ENCODE measurements at places on chromosomes 7 and 10. TPM values are rescaled to one million over a fixed set of nuclear protein-coding genes. Genes with fewer than 3 reads are reported as not detected.

GRCh38 chr10:5404208-5405041 is at the start of gene TUBAL3:
Gene TUBAL3, minus strand, starts transcription at chr10:5404828. Its CDS starts 36 bp downstream, at chr10:5404792.
- no peaks in the 10 kb centered on the region for H3K4me1 ChIP-seq
- no peak within 1 kb of the TSS for H3K27ac ChIP-seq
- H3K27me3 ChIP-seq: no peaks in the 10 kb centered on the region
- no peaks in the 10 kb centered on the region for H3K36me3 ChIP-seq
- H3K4me3 ChIP-seq: no peak within 1 kb of the TSS

DNA sequence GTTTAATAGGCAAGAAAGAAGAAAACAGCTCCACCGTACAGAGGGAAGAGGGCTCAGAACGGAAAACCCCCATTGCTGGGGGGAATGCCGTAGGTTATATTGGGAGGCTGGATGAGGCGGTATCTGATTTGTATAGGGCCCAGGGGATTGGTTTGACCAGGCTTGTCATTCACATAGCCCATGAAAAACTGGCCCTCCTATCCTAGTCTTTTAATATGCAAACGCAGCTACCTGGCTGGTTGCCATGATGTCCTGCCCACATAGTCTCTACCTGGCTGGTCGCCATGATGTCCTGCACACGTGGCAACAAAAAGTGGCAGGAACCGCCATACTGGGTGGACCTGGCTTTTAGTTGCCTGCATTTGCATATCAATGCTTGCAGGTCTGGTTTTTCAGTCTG is 84.7 kb downstream of the AUTS2 start:
- no peak overlapping the region for H3K4me3 ChIP-seq
- H3K4me1 ChIP-seq: peaks cover 20% of the 10 kb centered on the region
- DNase-seq: no peak
- no peaks in the 10 kb centered on the region for H3K27me3 ChIP-seq
- H3K27ac ChIP-seq: no peak overlapping the region
- H3K36me3 ChIP-seq: no peaks in the 10 kb centered on the region

DNA sequence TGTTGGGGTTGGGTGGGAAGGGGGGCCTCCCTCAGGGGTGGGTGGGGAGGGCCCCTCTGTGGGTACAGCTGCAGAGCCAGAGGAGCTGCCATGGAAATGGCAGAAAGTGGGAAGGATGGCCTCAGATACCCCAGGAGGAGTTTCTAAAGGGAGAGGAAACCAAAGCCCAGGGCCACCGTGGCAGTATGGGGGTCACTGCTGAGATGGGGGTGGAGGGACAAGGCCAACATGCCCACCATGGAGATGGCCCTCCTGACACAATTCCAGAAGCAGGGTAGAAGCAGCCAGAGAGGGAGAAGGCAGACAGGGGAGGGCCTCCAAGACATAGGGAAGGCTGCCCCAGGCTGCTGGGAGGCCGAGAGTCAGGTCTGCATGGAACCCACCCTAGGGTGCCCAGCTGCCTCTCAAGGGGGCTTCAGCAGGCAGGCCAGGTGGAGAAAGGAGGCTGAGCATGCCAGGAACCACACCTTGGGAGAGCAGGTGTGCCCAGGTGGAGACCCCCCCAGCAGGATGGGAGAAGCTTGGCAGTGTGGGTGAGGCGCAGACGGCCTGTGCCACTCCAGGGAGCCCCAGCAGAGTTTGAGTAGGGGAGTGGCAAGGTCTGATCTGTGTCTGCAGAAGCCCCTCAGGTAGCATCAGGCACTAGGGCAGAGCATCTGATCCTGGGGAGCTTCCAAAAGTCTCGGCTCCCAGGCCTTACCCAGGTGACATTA is 146.8 kb downstream of the ARHGAP22 start:
- no peaks in the 10 kb centered on the region for H3K36me3 ChIP-seq
- no peak overlapping the region for H3K27ac ChIP-seq
- H3K4me3 ChIP-seq: no peak overlapping the region
- DNase-seq: no peak

GRCh38 chr10:110893559-110894179 is 21.9 kb downstream of the PDCD4 start:
- H3K27me3 ChIP-seq: no peaks in the 10 kb centered on the region
- H3K4me3 ChIP-seq: no peak overlapping the region
- no peak overlapping the region for H3K27ac ChIP-seq
- peak; percentile 48 for DNase-seq
- peaks cover 28% of the 10 kb centered on the region for H3K36me3 ChIP-seq

GRCh38 chr10:128475686-128476367 is 349.6 kb upstream of the MKI67 start:
- no peak for DNase-seq
- no peaks in the 10 kb centered on the region for H3K4me1 ChIP-seq
- H3K36me3 ChIP-seq: no peaks in the 10 kb centered on the region
- H3K27ac ChIP-seq: no peak overlapping the region
- no peak overlapping the region for H3K4me3 ChIP-seq

DNA sequence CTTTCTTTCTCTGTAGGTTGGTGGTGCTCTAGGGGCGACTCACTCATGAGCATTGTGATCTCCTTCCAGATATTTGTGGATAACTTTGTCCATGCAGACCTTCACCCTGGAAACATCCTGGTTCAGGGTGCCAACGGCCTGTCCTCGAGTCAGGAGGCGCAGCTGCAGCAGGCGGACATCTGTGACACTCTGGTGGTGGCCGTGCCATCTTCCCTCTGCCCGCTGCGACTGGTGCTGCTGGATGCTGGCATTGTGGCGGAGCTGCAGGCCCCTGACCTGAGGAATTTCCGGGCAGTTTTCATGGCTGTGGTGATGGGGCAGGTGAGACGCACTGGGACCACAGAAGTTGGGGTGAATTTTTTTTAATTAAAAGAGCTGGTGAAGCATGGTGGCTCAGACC is 9.6 kb upstream of the NDUFB2 start:
- no peak overlapping the region for H3K27ac ChIP-seq
- H3K4me1 ChIP-seq: peaks cover 13% of the 10 kb centered on the region
- H3K27me3 ChIP-seq: no peaks in the 10 kb centered on the region
- no peaks in the 10 kb centered on the region for H3K36me3 ChIP-seq

- H3K27ac ChIP-seq: no peak overlapping the region
- H3K27me3 ChIP-seq: no peaks in the 10 kb centered on the region
- H3K36me3 ChIP-seq: no peaks in the 10 kb centered on the region
- no peak for DNase-seq
- no peak overlapping the region for H3K4me3 ChIP-seq
Observed at GRCh38 chr7:6639032-6639431, 1.9 kb downstream of the ZNF316 start.

GRCh38 chr7:90064370-90064769 is 89.9 kb upstream of the STEAP1 start:
- no peak overlapping the region for H3K27ac ChIP-seq
- H3K27me3 ChIP-seq: no peaks in the 10 kb centered on the region
- DNase-seq: no peak

GRCh38 chr7:138289082-138289481 is 171.0 kb upstream of the TRIM24 start:
- H3K27ac ChIP-seq: no peak overlapping the region
- no peaks in the 10 kb centered on the region for H3K4me1 ChIP-seq
- DNase-seq: no peak
- H3K4me3 ChIP-seq: no peak overlapping the region
- no peaks in the 10 kb centered on the region for H3K27me3 ChIP-seq

GRCh38 chr10:47073967-47074366 is 162.7 kb downstream of the PTPN20 start:
- no peak overlapping the region for H3K27ac ChIP-seq
- H3K4me3 ChIP-seq: no peak overlapping the region
- DNase-seq: no peak
- no peaks in the 10 kb centered on the region for H3K4me1 ChIP-seq
- H3K27me3 ChIP-seq: no peaks in the 10 kb centered on the region

DNA sequence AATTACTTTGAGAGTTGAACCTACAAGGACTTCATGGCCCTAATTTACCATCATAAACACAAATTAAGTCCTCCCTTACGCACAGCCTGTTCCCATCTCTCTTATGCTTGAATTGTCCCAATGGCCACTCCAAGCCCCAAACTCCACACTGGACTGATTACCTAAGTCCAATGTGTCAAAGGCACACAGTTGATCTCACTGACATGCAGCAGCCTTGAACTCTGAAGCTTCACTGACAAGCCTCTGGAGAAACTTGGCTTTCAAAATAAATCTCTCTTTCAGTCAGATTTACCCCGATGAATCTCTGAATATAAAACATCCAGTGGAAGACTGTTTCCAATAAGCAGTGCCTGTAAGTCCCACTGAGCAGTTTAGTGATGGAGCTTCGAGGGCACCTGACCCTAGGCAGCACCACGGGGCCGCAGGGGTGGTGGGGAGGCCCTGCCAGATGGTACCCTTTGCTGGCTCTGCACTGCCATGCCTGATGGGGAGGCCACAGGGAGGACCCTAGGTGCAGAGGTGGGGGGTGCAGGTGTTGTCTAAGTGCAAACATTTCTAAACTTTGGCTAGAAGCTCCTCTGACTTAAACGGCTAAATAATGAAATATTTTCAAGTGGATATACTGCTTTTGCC is 3.3 kb upstream of the MAT1A start:
- H3K27ac ChIP-seq: no peak overlapping the region
- H3K36me3 ChIP-seq: no peaks in the 10 kb centered on the region
- no peak overlapping the region for H3K4me3 ChIP-seq
- H3K27me3 ChIP-seq: no peaks in the 10 kb centered on the region
- DNase-seq: no peak

DNA sequence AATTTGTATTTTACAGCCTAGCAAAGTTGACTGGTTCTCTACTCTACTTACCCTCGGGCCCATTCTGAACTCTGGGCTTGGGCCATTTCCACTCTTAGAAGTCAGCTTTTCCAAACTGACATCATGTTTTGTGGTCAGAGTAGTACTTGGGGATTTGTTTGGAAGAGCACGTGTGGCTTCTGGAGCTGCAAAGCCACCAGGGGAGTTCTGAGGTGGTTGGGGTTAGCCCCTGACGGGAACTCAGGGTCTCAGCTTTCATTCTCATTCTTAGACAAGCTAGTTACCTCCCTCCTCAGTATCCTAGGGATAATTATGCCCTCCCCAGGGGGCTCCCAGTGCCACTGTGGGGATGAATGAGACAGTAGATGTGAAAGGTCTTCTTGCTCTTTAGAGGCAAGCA is 647.7 kb upstream of the GALNT17 start:
- DNase-seq: no peak
- peak overlapping the region; percentile 5 for H3K27ac ChIP-seq
- H3K4me1 ChIP-seq: peaks cover 8% of the 10 kb centered on the region
- H3K27me3 ChIP-seq: no peaks in the 10 kb centered on the region
- no peak overlapping the region for H3K4me3 ChIP-seq

DNA sequence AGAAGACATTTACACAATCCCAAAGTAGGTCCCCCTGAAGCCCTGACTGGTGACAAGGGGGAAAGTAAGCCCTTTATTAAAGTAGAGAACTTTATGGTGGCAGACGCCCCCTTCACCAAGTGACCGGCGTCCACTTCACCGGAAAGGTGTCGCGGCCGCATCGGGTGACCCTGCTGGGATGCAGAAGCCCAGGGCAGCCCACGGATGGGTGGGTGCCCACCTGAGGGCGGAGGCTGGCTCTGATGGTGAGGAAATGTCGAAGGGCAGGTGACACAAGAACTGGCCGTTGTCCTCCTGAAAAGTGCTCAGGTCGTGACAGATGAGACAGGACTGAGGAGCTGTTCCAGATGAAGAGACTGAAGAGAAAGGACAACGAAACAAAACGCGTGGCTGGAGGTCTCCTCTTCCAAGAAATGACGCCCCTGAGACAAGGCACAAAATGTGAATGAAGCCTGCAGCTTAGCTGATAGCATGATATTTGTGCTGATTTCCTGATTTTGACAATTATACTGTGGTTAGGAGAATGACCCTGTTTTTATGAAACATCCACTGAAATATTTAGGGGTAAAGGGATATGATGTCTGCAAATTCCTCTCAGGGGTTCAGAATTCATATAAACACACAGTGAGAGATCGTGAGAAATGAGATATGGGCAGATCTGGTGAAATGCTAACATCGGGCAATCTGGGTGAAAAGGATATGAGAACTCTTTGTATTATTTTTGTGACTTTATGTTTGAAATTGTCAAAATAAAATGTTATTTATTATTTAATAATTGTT is 123.9 kb downstream of the PRKAG2 start:
- H3K36me3 ChIP-seq: no peaks in the 10 kb centered on the region
- no peaks in the 10 kb centered on the region for H3K27me3 ChIP-seq
- peaks cover 18% of the 10 kb centered on the region for H3K4me1 ChIP-seq
- no peak overlapping the region for H3K4me3 ChIP-seq

DNA sequence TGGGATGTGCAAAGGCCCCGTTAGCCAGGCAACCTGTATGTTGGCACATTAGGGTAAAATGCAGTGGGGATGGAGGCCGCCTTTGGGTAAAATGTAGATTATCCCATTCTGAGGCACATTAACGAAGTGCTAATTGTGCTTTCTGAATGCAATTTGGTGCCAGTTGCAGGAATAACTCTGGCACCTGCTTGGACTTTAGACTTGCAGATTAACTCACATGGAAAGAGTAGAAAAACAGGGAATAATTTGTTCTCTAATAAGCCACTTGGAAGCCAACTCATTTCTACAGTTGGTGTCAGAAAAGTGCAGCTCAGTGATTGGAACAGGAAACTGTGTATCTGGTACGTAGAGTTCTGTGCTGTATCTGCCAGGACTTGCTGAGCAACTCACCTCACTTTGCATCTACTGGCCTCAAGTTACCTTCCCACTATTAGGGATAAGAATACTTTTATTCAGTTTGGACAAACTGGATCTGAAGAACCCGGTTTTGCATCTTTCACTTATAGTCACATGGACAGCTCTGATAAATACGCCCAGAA is 377.4 kb upstream of the PODXL start:
- no peaks in the 10 kb centered on the region for H3K4me1 ChIP-seq
- DNase-seq: no peak
- no peak overlapping the region for H3K4me3 ChIP-seq
- H3K27me3 ChIP-seq: no peaks in the 10 kb centered on the region

- no peak for DNase-seq
- H3K27me3 ChIP-seq: no peaks in the 10 kb centered on the region
- H3K27ac ChIP-seq: no peak overlapping the region
- H3K36me3 ChIP-seq: no peaks in the 10 kb centered on the region
- H3K4me1 ChIP-seq: no peaks in the 10 kb centered on the region
Observed at GRCh38 chr10:90788199-90788491, 69.7 kb downstream of the HTR7 start.

GRCh38 chr7:30159163-30159562 is 24.4 kb downstream of the MTURN start:
- no peaks in the 10 kb centered on the region for H3K27me3 ChIP-seq
- peaks cover 32% of the 10 kb centered on the region for H3K4me1 ChIP-seq
- no peaks in the 10 kb centered on the region for H3K36me3 ChIP-seq
- H3K4me3 ChIP-seq: no peak overlapping the region
- no peak overlapping the region for H3K27ac ChIP-seq

DNA sequence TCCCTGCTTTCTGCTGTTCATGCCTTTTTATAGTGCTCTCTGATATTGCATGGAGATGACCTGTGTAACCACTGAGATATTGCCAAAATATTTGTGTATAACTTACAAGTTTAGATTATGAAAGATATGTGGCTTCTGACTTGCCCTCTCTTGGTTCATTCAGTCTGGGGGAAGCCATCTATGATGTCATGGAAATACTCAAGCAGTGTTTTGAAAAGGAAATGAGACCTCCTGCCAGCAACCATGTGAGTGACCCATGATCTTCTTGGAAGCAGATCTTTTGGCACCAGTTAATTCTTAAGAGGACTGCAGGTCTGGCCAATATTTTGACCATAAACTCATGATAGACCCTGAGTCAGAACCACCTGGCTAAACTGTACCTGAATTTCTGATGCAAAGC is 183.0 kb downstream of the THSD7A start:
- no peaks in the 10 kb centered on the region for H3K36me3 ChIP-seq
- no peak overlapping the region for H3K4me3 ChIP-seq
- no peaks in the 10 kb centered on the region for H3K27me3 ChIP-seq
- no peak overlapping the region for H3K27ac ChIP-seq

Gene PKD2L1
- not detected for total RNA-seq

Gene PRF1
- not detected for total RNA-seq

Gene ATG9B
- total RNA-seq: 1.8 TPM

Gene GOLGA7B
- 0.09 TPM for total RNA-seq

Gene VAX1
- not detected for total RNA-seq

Gene PRPS1L1
- total RNA-seq: not detected
